Activated naive CD8-positive, alpha-beta T cell treated with anti-CD3 and anti-CD28 coated beads for 36 hours (primary cell): ENCODE measurements at places on chromosomes 2 and 18.

DNA sequence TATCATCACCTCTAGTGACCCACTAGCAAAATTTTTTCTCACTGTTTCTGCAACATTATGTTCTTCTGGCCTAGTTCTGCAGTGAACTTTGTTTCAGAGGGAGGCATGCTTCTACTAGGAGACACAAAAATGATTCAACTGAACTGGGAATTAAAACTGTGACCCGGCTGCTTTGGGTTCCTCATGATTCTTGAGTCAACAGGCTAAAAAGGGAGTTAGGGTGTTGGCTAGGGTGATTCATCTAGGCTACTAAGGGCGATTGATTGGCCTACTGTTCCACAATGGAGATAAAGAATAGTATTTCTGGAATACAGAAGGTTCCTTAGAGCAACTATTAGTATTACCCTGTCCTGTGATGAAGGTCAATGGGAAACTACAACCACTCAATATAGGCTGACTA lies 179.5 kb downstream of the PPP1R1C start:
- H3K4me1 ChIP-seq, result no peaks in the 10 kb centered on the region
- peaks cover 5% of the 10 kb centered on the region for H3K27me3 ChIP-seq
- no peak overlapping the region for H3K4me3 ChIP-seq

- H3K4me3 ChIP-seq, result no peak overlapping the region
- H3K4me1 ChIP-seq, result no peaks in the 10 kb centered on the region
- H3K27ac ChIP-seq, result no peak overlapping the region
- no peaks in the 10 kb centered on the region for H3K36me3 ChIP-seq
Observed at GRCh38 chr18:72588360-72588759, 44.2 kb upstream of the CBLN2 start.

DNA sequence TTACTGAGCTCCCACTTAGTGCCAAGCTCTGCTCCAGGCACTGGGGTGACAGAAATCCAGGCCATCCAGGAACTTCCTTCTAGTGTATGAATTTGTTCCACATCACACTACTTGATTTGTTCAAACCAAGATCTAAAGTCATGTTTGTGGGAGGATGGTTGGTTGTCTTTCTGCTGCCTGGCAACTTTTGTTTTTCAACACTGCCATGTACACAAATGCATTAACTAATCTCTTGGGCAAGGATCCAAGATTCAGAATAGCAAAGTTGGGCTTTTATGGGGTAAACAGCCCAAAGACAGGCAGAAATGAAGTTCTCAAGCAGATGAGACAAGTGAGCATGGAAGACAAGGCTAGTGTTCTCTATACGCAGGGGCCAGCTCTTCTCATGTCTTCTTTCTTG lies 53.4 kb upstream of the PROKR1 start:
- no peaks in the 10 kb centered on the region for H3K27me3 ChIP-seq
- no peaks in the 10 kb centered on the region for H3K36me3 ChIP-seq
- H3K27ac ChIP-seq, result no peak overlapping the region
- peaks cover 9% of the 10 kb centered on the region for H3K4me1 ChIP-seq
- no peak for DNase-seq
- no peak overlapping the region for H3K4me3 ChIP-seq

GRCh38 chr2:44715671-44716081 lies 225.8 kb upstream of the SIX3 start:
- peaks cover 1% of the 10 kb centered on the region for H3K36me3 ChIP-seq
- no peak overlapping the region for H3K27ac ChIP-seq
- H3K4me3 ChIP-seq, result no peak overlapping the region
- H3K4me1 ChIP-seq, result no peaks in the 10 kb centered on the region

- H3K36me3 ChIP-seq, result no peaks in the 10 kb centered on the region
- no peak for DNase-seq
- no peaks in the 10 kb centered on the region for H3K27me3 ChIP-seq
- H3K4me3 ChIP-seq, result no peak overlapping the region
- no peak overlapping the region for H3K27ac ChIP-seq
Observed at GRCh38 chr2:141468761-141469160, 662.1 kb downstream of the LRP1B start.

DNA sequence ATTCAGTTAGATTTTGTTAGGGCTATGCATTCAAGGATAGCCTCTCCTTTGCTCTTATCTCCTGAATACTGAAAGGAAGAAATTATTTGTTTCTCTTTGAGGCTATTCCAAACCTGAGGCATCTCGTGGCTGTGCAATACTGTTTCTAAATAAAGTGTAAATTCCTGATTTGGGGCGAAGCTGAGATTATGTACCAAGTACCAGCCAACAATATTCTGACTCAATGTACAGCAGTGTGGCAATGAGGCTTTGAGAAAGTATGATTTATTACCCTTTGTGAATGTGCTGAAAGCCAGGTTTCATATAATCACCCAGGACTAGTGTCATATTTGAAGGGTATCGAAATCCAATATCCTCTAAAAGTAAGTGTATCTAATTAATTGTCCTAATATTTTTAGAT lies 113.5 kb downstream of the MEIS1 start:
- no peaks in the 10 kb centered on the region for H3K36me3 ChIP-seq
- no peaks in the 10 kb centered on the region for H3K4me1 ChIP-seq
- no peak overlapping the region for H3K4me3 ChIP-seq
- H3K27me3 ChIP-seq, result peaks cover 8% of the 10 kb centered on the region

DNA sequence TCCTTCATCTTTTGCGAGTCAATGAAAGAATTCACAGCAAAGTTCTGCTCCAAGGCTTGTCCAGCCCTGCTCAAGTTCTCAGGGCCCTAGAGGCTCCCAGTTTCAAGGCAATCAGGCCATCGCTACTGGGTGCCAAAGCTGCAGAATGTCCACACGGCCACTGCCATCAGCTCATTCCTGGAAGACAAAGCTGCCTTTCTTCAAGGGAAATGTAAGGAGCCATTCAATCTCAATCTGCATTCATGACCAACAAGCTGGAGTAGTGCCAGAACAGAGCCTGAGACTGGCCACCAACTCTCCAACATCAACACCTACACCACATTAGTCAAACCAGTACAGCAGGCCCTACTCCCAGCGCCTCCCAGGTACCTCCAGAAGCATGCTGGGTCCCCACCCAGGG lies 202.2 kb downstream of the TCF4 start:
- no peaks in the 10 kb centered on the region for H3K36me3 ChIP-seq
- H3K4me1 ChIP-seq, result no peaks in the 10 kb centered on the region
- no peaks in the 10 kb centered on the region for H3K27me3 ChIP-seq
- DNase-seq, result no peak
- H3K4me3 ChIP-seq, result no peak overlapping the region

- H3K4me1 ChIP-seq, result no peaks in the 10 kb centered on the region
- no peak overlapping the region for H3K27ac ChIP-seq
- H3K27me3 ChIP-seq, result no peaks in the 10 kb centered on the region
- DNase-seq, result no peak
- no peaks in the 10 kb centered on the region for H3K36me3 ChIP-seq
- no peak overlapping the region for H3K4me3 ChIP-seq
Observed at GRCh38 chr2:75055820-75056675, 97.6 kb downstream of the POLE4 start.

GRCh38 chr2:177073611-177074010 lies 139.0 kb upstream of the HNRNPA3 start:
- no peaks in the 10 kb centered on the region for H3K4me1 ChIP-seq
- H3K4me3 ChIP-seq, result no peak overlapping the region
- no peak overlapping the region for H3K27ac ChIP-seq
- DNase-seq, result no peak
- no peaks in the 10 kb centered on the region for H3K36me3 ChIP-seq
- H3K27me3 ChIP-seq, result peaks cover 5% of the 10 kb centered on the region

DNA sequence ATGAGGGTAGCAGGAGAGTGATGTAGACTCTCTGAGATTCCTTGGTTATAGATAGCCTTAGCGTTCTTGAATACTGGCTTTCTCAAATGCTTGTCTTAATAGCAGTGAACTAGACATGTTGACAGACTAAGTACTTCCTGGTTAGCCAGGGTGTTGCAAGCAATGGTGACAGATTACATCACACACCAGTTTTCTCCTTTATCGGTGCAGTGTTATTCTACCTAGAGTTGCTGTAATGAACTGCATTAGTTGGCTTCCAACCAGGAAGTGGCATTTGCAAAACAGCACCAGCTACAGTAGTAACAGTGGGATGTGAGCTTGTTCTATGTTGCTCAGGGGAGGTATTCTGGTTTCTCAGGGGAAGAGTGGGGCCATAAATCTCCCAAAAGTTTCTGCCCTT lies 582.2 kb upstream of the DDX18 start:
- H3K36me3 ChIP-seq, result no peaks in the 10 kb centered on the region
- no peak for DNase-seq
- H3K4me3 ChIP-seq, result no peak overlapping the region
- no peak overlapping the region for H3K27ac ChIP-seq

DNA sequence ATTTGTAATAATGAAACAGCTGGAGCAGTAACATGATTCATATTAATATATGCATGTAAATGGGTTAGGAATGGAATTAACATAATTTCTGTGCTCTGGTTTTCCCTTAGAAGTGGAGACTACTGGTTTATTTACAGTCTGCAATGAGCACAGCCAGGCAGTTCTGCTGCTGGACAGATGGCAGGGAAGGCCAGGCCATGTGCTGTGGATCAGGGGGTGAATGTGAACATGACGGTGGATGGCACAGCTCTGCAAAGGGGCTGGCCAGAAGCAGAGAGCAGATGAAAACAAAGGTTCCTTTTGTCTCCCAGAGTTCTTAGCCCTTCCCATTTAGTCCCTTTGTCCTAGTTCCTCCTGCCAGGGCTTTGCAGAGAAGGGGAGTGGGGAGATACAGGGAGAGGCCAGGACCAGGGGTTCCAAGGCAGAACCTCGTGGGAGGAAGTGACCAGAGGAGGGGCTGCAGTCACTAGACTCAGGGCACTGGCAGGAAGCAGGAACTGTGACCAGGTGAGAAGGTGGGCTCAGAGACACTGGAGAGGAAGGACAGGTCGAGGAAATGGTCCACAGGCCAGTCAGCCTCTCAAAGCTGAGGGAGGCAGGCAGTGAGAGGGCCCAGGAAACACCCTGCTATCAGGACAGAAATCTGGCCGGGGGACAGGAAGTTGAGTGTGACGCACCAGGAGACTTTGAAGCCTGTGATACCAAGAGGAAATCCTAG lies 112.9 kb upstream of the ATP8B1 start:
- H3K27me3 ChIP-seq, result no peaks in the 10 kb centered on the region
- H3K4me1 ChIP-seq, result peaks cover 10% of the 10 kb centered on the region

- no peak overlapping the region for H3K4me3 ChIP-seq
- no peak for DNase-seq
- peaks cover 24% of the 10 kb centered on the region for H3K4me1 ChIP-seq
- H3K36me3 ChIP-seq, result peaks cover 32% of the 10 kb centered on the region
- H3K27me3 ChIP-seq, result no peaks in the 10 kb centered on the region
Observed at GRCh38 chr2:127735044-127735443, 33.7 kb downstream of the SFT2D3 start.

GRCh38 chr2:144554492-144555210 lies 34.7 kb upstream of the ZEB2 start:
- peaks cover 5% of the 10 kb centered on the region for H3K27me3 ChIP-seq
- no peak overlapping the region for H3K27ac ChIP-seq
- DNase-seq, result no peak

DNA sequence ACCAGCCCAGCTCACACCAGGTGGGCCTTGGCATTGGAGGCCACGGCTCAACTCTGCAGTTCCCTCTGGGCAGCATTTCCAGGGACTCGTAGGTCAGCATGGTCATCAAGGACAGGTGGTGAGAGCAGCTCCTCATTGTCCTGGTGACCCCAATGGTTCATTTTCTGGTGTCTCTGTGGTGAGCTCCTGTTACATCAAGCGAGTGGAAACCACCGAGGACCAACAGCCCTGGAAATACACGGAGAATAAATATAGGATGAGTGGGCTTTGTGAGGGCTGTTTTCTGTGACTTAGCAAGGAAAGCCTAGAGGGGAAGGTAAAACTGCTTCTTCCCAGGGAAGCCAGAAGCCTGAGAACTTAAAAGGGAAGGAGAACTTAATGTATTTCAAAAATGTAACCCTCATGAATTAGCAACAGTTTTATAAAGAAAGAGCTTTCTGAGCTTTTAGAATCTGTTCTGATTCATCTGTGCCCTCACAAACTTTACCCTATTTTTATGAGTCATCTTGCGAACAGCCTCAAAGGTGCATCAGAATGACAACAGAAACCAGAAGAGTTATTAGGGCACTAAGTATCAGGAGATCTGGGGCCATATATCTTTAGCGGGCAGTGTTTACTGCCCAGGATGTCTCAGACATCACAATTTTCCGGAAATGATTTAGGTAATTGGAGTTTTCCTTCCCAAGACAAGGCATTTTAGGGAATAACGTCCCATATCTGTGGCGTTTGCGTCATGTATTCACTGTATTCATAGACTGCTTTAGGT lies 18.7 kb downstream of the C2orf92 start:
- no peaks in the 10 kb centered on the region for H3K36me3 ChIP-seq
- no peak overlapping the region for H3K4me3 ChIP-seq
- peaks cover 12% of the 10 kb centered on the region for H3K4me1 ChIP-seq
- H3K27me3 ChIP-seq, result no peaks in the 10 kb centered on the region
- no peak for DNase-seq
- H3K27ac ChIP-seq, result peak overlapping the region; percentile 74

GRCh38 chr2:217415316-217415715 lies 555.5 kb upstream of the TNP1 start:
- H3K27me3 ChIP-seq, result no peaks in the 10 kb centered on the region
- H3K36me3 ChIP-seq, result no peaks in the 10 kb centered on the region
- H3K4me3 ChIP-seq, result no peak overlapping the region
- no peaks in the 10 kb centered on the region for H3K4me1 ChIP-seq
- DNase-seq, result no peak

GRCh38 chr18:10074110-10074509 lies 160.3 kb downstream of the VAPA start:
- no peak overlapping the region for H3K4me3 ChIP-seq
- H3K27ac ChIP-seq, result no peak overlapping the region
- peaks cover 5% of the 10 kb centered on the region for H3K4me1 ChIP-seq
- DNase-seq, result no peak
- no peaks in the 10 kb centered on the region for H3K36me3 ChIP-seq

GRCh38 chr2:61537277-61537949 lies 743 bp downstream of the XPO1 start:
- peak overlapping the region; percentile 100 for H3K4me3 ChIP-seq
- H3K36me3 ChIP-seq, result peaks cover 35% of the 10 kb centered on the region
- DNase-seq, result peak; percentile 52
- peak overlapping the region; percentile 100 for H3K27ac ChIP-seq
- peaks cover 32% of the 10 kb centered on the region for H3K4me1 ChIP-seq

DNA sequence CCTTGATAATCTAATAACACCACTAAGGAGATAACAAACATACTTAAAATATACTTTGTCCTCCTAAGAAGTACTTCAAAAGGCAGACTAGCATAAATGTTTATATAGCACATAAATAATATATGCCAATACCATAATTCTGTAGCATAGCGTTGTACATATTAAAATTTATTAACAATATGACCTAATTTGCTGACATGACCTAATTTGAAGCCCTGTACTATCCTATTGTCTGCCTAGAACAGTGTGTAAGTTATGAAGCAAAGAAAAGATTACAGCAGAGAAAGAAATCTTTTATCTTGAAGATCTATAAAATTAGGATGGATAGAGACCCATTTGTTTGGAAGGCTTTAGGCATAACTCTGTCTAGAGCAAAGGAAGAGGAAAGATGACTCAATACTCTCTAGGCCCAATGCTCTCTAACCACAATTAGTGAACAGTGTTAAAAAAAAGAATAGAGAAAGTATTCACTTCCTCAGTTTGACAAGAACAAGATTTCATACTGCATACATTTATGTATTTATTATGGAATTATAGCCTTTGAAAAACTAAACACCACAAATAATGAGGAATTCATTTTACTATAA lies 231.3 kb downstream of the ZRANB3 start:
- H3K4me1 ChIP-seq, result no peaks in the 10 kb centered on the region
- no peaks in the 10 kb centered on the region for H3K27me3 ChIP-seq
- no peak overlapping the region for H3K27ac ChIP-seq
- H3K36me3 ChIP-seq, result peaks cover 35% of the 10 kb centered on the region
